ENCODE measurements at places on chromosomes 4 and X.
A peak's percentile ranks its signal among the peaks of the same experiment; 100 is the strongest.

GRCh38 chr4:89044147-89044900 lies 12.7 kb downstream of the FAM13A start:
- no peak for DNase-seq

DNA sequence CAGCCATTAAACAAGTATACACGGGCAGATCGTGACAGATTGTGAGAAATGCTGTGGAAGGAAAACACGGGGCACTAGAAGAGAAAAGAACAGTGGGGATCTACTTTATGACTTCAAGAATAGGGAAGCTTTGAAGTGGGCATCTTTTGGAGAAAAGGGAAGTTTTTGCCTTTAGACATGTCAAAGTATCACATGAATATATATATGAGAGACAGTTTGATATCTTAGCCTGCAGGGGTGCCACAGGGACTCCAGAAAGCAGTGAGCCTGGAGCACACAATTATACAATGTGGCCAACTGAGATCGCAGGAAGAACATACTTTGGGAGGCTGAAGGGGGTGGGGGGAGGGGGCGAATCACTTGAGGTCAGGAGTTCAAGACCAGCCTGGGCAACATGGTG lies 35.7 kb downstream of the RELL1 start:
- DNase-seq: no peak

GRCh38 chrX:29044423-29045184 lies 457.4 kb downstream of the IL1RAPL1 start:
- DNase-seq: peak; percentile 0

DNA sequence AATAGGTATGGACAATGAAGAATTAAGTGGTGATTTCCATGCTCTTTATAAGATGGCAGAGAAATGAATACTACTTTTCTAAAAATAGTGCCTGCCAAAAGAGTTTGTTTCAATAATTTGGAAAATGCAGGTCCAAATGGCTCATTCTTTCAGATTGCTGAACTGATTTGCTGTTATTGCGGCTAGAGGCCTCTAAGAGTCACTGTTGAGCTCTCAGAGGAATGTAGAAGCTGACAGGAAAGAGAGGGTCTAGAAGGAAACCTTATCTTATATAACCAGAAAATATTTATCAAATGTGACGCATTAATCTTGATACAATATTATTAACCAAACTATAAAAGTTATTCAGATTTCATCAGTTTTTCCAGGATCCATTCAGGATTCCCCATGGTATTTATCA lies 65.7 kb upstream of the PAGE1 start:
- peak; percentile 37 for DNase-seq

- no peak for DNase-seq
Measured at GRCh38 chrX:19548934-19549333, 33.6 kb upstream of the MAP3K15 start.

DNA sequence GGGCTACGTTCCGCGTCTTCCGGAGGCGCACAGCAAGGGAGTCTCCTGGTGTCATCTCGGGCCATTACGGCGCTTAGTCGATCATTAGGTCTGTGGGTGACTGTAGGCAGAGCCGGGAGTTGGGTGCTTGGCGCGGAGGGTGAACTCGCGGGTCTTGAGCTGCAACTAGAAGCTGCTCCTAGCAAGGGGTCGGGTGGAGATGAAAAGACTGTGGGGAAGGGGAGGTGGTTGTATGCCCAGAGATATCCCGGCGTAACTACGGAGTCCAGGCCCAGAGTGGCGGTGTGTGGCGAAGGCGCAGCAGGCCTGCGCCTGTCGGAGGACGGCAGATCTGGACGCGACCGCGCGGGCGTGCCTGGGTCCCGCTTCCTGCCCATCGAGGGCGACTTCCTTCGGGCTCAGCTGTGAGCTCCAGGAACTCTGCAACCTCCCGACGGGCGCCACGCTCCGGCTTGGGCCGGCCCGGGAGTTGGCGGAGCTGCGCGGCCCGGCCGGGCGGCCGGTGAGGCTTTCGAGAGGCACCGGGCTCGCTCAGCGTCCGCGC lies 2.7 kb upstream of the NKX3-2 start:
- no peak for DNase-seq

DNA sequence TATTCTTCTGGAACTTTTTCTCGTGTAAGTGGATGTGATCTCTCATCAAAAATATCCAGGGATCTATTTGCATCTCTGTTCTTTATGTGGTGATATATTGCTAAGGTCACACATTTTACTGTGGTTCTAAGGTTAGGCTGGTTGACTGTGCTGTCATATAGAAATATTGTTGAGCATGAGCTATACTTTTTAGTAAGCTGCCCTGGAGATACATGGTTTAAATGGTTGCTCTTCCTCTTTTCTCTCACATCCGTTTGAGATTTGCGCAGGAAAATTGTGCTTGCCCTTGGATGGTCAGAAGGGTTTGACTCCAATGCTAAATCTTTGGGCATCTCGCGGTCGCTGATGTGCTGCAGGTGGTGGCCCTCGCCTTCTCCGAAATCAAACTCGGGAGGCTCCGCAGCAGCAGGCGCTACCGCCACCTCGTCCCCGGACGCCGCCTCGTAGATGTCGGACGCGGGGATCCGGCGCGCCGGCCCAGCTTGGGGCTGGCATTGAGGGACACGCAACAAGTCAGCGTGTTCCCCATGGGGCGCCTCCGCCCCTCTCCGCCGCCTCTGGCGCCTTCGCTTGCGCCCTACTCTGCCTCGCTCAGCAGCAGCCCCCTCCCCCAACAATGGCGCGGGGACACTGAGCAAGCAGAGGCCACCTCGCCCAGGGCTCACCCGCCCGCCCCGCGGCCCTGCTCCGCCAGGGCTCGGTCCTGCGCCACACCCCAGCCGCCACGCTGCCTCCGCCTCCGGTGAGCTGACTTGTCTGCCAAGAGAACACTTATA lies 154.5 kb downstream of the MSN start:
- DNase-seq: no peak

DNA sequence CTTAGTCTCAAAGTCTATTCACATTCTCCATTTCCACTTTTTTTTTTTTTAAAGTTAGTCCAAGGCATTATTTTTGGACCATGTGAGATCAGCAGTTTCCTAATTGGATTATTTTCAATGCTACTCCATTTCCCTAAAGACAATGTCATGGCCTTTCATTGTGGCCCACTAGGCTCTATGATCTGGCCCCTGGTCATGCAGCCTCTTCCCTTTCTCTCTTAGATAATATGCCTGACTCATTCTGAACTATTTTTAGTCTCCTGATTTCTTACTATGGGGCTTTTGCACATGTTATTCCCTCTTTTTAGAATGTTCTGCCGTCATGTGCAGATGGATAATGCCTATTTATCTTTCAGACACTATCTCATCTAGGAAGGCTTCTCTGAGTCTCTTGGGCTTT lies 157.3 kb downstream of the TMA16 start:
- no peak for DNase-seq

DNA sequence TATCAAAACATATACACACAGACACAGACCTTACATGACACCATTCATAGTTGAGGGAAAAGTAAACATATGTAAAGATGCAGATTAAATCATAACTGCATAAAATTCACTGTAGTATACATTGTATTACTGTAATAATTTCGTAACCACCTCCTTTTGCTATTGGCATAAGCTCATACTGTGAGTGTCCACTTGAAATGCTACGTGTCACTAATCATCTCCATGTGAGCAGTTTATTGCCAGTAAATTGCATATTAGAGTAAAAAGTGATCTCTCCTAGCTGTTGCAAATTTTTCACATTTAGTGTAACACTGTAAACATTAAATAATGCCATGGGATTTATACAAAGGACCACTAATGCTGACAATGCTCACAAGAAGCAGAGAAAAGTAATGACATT lies 256.7 kb upstream of the GNPDA2 start:
- DNase-seq: no peak

DNA sequence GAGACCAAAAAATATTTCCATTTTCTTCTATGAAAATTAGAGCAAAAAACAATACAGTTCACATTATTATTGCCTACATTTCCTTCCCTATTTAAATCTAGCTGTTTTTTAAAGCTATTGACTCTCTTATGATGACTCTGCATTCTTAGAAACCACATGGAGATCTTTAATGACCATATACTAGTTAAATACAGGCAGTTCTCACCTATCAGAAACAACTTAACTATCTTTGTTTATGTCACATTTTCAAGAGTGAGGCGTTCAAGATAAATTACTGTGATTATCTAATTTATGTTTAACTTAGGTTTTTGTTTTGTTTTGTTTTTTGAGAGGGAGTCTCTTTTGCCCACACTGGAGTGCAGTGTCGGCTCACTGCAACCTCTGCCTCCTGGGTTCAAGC lies 3.0 kb downstream of the CISD2 start:
- no peak for DNase-seq

GRCh38 chrX:6026429-6026828 lies 202.2 kb downstream of the NLGN4X start:
- no peak for DNase-seq

DNA sequence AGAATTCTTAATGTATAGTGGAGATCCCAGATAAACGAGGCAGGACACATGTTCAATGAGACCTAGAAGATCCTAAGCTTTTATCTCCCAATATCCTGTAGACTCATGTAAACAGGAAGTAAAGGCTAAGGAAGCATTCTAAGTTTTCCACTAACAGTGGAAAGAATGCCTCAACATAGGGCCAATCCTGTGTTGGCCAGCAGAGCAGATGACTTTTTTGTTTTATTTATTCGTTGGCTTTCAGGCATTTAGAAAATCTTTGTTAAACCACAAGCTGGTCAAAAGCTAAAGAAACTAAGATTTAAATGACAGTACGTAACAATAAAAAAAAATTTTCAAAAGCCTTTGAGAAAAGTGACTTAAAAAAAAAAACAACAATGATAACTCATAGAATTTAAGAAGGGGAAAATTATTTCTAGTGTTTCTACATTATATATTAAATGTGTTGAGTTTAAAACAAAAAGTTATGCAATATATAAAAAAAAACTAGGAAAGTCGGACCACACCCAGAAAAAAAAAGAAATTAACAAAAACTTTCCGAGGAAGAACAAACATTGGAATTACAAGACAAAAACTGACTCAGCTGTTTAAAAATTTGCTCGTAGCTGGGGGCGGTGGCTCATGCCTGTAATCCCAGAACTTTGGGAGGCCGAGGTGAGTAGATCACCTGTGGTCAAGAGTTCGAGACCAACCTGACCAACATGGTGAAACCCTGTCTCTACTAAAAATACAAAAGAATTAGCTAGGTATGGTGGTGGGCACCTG lies 759.3 kb downstream of the FSTL5 start:
- DNase-seq: no peak

GRCh38 chrX:53831662-53832635 lies 145.4 kb upstream of the HUWE1 start:
- DNase-seq: peak; percentile 55

GRCh38 chrX:130606425-130606824 lies 204.6 kb downstream of the RBMX2 start:
- no peak for DNase-seq

DNA sequence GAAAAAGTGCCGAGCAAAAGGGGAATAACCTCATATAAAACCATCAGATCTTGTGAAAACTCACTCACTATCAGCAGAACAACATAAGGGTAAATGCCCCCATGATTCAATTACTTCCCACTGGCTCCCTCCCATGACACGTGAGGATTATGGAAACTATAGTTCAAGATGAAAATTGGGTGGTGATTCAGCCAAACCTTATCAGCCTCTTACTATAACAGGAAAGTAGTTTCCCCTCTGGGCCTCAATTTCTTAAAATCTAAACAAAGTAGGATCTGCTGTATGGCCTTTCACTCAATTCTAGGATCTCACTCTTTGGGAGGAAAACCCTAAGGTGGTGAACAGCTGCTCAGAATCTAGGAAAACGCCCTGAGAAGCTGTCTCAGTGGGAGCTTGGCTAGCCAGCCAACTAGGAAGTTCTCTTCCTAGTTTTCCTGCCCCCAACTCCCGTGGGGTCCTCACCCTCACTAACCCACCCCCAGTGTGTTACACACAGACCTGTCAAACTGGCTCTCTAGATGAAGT lies 1017.1 kb upstream of the HS3ST1 start:
- DNase-seq: no peak

DNA sequence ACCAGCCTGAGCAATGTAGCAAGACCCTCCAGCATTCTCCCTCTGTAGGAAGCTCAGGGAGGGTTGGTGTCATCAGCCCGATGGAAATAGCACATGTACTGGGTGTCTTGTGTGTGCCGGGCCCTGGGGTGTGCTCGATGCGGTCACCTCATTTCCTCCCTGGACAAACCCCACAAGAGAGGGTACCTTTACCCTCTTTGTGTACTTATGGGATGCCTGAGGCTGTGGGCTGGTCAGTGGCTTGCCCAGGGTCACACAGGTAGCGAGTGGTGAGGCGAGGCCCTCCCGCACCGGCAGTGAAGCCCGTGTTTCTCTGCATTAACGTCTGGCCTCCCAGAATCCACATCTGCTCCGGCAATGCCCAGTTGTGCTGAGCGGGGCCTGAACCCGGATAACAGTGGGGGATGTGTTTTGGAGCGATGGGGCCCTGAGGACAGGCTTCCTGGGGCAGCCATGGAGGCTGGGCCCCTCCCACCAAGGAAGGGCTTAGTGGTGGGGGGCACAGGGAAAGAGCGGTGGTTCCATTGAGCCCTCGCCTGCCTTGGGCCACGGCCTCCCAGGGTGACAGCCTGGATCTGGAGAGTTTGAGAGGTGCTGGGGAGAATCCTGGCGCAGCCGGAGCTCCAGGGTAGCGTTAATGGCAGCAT lies 8.1 kb downstream of the PSAPL1 start:
- DNase-seq: no peak

GRCh38 chr4:35315419-35315818 lies 928.9 kb downstream of the ARAP2 start:
- DNase-seq: no peak

DNA sequence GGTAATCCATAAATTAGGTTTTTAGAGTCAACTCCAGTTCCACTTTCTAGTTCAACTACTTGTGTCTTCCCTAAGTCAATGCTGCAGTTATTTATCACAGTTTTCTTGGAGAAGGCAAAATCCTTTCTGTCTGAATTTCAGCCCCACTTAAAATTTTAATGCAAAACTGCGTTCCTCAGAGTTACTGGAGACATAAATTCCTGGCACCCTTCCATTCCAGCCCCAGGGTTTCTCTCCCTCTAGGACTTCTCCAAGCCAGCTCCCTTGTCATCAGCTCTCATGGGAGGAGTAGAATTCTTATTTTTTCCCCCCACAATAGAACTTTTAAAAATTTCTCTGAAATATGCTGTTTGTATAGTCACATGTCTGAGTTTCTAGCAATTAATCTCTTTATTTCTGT lies 50.6 kb upstream of the PHOX2B start:
- DNase-seq: no peak

GRCh38 chrX:147737690-147738089 lies 174.0 kb upstream of the FMR1 start:
- no peak for DNase-seq

- DNase-seq: no peak
Measured at GRCh38 chr4:1019320-1019719, 7.9 kb downstream of the FGFRL1 start.

DNA sequence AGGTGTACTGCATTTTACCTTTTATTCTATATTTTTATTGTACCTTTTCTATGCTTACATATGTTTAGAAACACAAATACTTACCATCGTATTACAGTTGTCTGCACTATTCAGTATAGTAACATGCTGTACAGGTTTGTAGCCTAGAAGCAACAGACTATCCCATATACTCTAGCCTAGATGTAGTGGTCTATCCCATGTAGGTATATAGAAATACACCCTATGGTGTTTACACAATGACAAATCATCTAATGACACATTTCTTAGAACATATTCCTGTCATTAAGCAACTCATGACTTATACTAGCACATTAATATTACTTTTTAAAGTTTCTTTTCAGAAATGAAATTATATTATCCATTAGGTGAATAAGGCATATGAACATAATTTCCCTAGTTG lies 111.1 kb upstream of the HPGD start:
- no peak for DNase-seq

GRCh38 chrX:22090181-22090580 lies 58.1 kb downstream of the PHEX start:
- no peak for DNase-seq

All from NAMALWA (cell line).